ACHN (cell line): ENCODE measurements at places on chromosomes 13 and 19.

DNA sequence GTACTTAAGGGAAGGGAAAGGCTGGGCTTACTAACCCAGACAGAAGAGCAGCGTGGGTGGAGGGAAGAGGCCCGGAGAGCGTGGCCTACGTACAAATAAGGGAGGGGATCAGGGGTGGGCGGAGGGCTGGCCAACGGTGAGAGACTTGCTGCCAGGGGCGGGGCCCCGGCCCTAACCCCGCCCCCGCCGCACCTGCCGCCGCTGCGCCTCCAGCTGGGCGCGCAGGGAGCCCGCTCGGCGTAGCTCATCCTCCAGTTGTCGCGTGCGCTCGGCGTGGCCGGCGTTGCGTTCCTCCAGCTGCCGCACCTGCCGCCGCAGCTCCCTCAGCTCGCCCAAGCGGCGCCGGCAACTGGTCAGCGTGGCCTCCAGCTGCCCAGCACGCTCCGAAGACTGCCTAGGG is 5.7 kb downstream of the HOOK2 start:
- DNase-seq: no peak

- no peak for DNase-seq
Measured at GRCh38 chr19:22634450-22634827, 315 bp downstream of the ZNF492 start.

DNA sequence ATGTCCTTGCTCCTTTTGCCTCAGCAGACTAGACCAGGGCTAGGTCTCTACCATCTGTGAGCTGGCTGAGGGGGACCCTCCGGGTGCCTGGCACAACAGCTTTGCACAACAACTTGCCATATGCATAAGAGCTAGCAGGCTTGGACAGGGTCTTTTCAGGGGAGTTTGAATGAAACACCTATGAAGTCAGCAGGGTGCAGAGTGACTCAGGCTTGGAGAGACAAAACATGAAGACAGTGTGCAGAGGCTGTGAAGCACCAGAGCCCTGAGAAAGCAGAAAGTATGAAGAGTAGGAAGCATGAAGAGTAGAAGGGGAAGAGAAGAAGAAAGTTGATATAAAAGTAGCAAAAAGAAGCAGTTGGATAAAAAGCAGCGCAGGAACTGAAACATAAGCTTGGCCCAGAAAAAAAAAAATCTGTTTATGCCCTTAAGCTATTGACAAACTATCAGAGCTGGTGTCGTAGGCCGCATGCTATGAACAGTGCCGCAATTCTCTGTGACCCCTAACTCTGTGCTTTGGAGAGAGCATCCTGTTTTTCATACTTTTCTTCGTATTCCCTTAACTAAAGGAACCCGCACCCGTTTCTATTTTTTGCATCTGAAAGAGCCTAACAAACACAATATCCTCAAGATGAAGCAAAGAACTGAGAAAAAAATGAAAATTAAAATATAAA is 52.7 kb upstream of the FAM216B start:
- DNase-seq: no peak

- DNase-seq: no peak
Measured at GRCh38 chr13:27170221-27170515, 1.4 kb downstream of the USP12 start.

- DNase-seq: no peak
Measured at GRCh38 chr13:73544175-73544574, 485.4 kb downstream of the KLF5 start.

DNA sequence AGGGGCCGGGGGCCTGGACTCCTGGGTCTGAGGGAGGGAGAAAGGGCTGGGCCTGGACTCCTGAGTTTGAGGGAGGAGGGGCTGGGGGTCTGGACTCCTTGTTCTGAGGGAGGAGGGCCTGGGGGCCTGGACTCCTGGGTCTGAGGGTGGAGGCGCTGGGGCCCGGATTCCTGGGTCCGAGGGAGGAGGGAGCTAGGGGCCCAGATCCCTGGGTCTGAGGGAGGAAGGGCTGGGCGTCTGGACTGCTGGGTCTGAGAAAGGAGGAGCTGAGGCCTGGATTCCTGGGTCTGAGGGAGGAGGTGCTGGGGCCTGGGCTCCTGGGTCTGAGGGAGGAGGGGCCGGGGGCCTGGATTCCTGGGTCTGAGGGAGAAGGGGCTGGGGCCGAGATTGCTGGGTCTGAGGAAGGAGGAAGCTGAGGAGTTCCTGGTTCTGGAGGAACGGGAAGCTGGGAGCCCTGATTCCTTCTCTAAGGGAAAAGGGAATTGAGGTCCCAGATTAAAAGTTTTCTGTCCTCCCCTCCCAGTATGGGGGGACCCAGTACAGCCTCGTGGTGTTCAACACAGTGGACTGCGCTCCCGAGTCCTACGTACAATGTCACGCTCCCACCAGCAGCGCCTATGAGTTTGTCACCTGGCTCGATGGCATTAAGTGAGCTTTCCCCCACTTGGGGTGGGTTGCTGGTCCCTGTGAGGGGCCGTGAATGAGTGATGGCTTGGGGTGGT is 721 bp downstream of the MED25 start:
- no peak for DNase-seq

DNA sequence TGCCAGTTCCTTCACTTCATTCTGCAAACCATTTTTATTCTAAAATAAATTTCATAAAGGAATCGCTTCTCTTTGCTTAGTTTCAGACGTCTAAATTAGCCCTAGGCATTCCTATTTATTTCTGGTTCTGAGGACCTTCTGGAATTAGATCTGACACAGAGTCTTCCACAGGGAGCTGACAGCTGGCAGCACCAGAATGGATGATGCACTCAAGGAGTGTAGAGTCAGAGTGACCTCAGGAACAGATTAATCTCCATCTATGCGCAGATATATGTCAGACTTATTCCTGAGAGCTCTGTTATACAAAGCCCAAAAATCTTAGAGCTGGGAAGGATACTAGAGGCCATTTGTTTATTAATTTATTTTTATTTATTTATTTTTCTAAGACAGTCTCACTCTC is 450.8 kb downstream of the HS6ST3 start:
- DNase-seq: no peak

DNA sequence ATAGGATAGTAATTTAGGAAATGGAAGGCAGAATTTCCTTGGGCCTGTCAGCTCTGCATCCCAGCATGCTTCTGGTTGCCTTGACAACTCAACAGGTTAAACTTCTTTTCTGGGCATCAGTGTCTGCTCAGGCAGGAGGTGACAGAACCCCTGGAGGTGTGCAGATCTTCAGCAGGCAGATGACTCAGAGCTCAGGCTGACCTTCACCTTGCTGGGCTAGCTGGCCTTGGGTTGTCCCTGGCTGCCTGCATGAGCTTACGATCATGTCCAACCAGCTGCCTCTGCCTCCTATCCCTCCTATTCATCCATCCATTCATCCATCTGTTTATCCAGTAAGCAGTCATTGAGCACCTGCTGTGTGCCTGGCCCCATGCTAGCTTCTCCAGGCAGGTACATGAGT is 81.2 kb upstream of the KCTD15 start:
- DNase-seq: no peak

- DNase-seq: no peak
Measured at GRCh38 chr19:47183601-47184000, 47.4 kb downstream of the BBC3 start.

DNA sequence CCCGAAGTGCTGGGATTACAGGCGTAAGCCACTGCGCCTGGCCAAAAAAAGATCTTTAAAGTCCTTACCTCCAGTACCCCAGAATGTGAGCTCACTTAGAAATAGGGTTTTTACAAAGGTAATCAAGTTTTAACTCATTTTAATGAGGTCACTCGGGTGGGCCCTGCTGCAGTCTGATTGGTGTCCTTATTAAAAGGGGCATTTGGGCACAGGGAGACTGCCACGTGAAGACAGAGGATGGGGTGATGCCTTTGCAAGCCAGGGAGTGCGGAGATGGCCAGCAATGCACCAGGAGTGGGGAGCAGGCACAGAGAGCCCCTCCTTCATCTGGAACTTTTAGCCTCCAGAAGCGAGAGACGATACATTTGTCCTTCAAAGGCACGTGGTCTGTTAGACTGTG is 11.7 kb downstream of the NKPD1 start:
- no peak for DNase-seq

GRCh38 chr19:16089010-16089846 is 12.9 kb downstream of the TPM4 start:
- DNase-seq: no peak

DNA sequence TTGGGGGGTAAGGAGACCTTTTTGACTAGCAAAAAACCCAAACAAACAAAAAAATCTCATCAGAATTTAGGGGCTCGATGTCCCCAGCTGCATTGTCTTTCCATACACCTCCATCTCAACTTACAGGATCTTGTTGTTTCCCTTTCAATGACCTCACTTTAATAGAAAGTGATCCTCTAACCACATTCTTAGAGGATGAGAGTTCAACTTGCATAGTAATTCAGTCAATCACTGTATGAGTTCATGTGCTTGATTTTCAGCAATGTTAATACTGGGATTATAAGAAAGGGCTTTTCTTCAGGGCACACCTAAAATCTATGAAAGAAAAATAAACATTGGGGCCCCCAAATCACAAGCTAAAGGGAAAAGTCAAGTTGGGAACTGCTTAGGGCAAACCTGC is 1512.0 kb downstream of the SLITRK1 start:
- DNase-seq: no peak
